ENCODE measurements at places on chromosomes 4 and X. TPM values are rescaled to one million over a fixed set of nuclear protein-coding genes. Genes with fewer than 3 reads are reported as not detected.

- DNase-seq, result no peak
Observed at GRCh38 chr4:148069895-148070178, 337.9 kb downstream of the ARHGAP10 start.

DNA sequence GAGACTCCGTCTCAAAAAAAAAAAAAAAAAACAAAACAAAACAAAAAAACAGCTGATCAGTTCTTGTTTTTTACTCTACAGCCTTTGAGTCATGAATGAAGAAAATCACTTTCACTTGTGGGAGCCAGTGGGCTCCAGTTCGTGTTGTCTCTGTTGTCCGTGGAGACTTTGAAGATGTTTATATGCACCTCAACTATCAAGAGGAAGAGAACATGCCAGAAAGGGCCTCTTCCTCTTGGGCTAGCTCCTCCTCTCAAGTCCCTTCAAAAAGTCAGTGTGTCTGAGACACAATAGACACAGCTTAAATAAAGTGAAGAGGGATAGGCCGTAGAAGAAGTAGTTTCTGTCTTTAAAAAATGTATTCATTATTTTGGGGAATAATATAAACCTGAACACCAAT is 182.7 kb downstream of the KDR start:
- DNase-seq, result no peak

- no peak for DNase-seq
Observed at GRCh38 chr4:46886711-46887110, 22.3 kb downstream of the COX7B2 start.

- DNase-seq, result no peak
Observed at GRCh38 chr4:38030023-38030422, 69.8 kb downstream of the PTTG2 start.

GRCh38 chr4:85092536-85092935 is 126.0 kb upstream of the WDFY3 start:
- no peak for DNase-seq

DNA sequence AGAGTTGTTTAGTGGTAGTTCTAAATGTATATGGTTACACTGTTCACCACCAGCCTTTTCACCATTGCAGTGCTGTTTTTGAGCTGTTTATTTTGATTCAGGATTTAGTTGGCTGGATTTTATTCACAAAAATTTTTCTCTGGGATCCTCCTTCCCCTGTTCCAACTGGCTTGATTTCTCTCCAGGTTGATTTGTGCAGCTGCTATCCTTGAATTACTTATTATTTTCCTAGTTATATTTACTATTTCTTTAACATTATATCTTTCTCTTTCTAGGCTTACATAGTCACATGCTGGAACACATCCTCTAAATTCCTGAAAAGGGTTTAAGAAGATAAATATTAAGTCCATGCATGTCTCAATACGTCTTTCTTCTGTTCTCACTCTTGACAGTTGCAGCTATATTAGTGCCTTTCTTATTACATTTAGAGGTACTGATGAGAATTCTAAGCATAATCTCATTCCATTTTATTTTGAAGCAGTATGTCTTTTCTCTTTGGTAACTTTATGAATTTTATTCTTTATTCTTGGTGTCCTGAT is 82.2 kb downstream of the SUPT20HL2 start:
- DNase-seq, result no peak

- DNase-seq, result no peak
Observed at GRCh38 chr4:24137671-24138601, 248.1 kb upstream of the PPARGC1A start.

DNA sequence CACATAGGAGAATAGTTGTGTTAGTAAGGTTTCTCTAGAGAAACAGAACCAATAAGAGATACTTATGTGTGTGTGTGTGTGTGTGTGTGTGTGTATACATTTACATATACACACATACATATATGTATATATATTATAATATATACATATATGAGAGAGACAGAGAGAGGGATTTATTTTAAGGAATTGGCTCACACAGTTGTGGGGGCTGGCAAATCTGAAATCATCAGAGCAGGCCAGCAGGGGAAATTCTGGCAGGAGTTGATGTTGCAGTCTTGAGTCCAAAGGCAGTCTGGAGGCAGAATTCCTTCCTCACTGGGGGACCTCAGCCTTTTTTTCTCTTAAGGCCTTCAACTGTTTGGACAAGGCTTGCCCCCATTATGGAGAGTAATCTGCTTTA is 38.6 kb upstream of the NHS start:
- DNase-seq, result no peak

GRCh38 chr4:68904786-68905185 is 46.8 kb downstream of the UGT2A3 start:
- DNase-seq, result no peak

GRCh38 chr4:176708771-176709311 is 83.9 kb downstream of the VEGFC start:
- DNase-seq, result no peak

DNA sequence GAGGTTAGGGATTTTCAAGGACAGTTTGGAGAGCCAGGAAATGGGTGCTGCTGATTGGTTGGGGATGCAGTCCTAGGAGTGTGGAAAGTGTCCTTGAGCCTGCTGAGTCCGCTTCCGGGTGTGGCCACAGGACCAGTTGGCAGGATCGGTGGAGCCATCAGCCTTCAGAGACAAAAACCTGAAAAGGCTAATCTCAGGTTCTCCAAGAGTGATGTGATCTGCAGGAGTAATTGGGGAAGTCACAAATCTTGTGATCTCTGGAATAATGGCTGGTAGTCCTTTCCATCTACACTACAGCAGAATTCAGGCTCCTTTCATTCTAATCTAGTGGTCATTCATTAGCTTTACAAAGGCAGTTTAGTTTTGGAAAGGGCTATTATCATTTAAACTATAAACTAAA is 55.9 kb upstream of the BMP2K start:
- DNase-seq, result no peak

DNA sequence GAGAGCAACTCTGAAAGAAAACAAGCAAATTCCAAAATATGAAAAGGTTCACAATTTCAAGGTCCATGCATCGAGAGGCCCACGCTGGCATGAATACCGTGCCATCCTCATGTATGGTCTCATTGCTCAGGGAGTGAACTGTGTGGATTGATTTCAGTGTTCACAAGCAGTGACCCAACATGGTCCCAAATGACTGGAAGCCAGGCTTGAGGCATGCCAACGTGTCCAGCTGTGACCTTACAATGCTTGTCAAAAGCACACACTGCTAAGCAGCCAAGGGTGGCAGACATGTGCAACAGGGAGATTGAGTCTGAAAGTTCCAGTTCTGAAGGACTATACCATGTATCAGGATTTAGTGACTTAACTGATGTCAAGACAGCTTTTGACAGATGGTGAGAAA is 58.7 kb upstream of the CLDN24 start:
- no peak for DNase-seq

GRCh38 chr4:86928400-86929255 is 6.2 kb upstream of the AFF1 start:
- no peak for DNase-seq

GRCh38 chr4:13922459-13922858 is 294.9 kb upstream of the BOD1L1 start:
- DNase-seq, result no peak

- DNase-seq, result no peak
Observed at GRCh38 chr4:5479518-5480060, 228.8 kb downstream of the EVC2 start.

GRCh38 chr4:49063670-49064069 is 77.6 kb downstream of the CWH43 start:
- DNase-seq, result no peak

DNA sequence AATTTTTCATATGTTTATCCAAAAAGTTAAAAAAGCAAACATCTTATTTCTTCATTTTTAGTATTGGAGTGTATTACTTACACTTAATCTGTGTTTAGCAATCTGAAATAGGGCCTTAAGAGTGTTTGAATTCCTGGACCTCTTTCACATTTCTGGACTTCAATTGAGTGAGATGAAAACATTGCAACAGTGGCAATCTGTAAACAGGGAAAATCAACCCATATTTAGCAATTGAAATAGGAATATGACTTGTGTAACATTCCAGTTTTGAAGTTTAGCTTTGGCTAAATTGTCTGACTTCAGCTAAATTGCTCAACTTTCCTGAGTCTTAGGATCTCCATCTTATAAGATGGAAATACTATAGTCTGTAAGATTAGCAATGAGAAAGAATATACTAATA is 34.6 kb upstream of the FHL1 start:
- no peak for DNase-seq

DNA sequence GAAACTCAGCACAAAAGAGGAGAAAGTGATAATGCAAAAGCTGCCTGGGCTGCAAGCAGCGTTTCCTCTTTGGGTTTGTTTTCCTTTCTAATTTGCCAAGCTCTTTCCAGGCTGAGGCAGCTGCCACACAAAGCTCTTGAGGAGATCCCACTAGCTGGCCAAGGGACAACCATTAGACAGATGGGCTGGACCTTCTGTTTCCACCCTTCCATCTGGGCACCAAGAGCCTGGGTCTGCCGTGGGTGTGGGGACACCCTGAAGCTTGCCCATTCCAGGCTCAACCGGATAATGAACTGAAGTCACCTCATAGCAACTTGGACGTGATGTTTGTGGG is 194.6 kb upstream of the C1QTNF7 start:
- no peak for DNase-seq

DNA sequence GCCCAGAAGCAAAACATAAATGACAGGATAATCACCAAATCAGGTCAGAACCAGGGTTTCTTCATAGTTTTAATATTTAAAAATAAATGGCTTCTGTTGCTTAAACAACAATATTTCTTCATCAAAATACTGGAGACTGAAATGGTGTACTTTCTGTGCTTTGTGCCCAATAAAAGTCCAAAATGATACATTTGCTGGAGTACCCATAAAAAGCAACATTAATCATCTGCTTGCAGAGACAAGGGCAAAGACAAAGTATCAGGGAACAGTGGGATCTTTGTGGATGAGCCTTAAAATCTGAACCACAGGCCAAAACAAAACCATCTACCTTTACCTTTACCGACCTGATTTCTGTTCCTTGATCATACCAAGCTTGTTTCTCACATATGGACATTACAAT is 683.9 kb upstream of the ATOH1 start:
- DNase-seq, result no peak

GRCh38 chr4:1792832-1793495 is at the start of gene FGFR3:
Gene FGFR3, plus strand, starts transcription at chr4:1793293. Its CDS starts 642 bp downstream, at chr4:1793935.
- no peak for DNase-seq

DNA sequence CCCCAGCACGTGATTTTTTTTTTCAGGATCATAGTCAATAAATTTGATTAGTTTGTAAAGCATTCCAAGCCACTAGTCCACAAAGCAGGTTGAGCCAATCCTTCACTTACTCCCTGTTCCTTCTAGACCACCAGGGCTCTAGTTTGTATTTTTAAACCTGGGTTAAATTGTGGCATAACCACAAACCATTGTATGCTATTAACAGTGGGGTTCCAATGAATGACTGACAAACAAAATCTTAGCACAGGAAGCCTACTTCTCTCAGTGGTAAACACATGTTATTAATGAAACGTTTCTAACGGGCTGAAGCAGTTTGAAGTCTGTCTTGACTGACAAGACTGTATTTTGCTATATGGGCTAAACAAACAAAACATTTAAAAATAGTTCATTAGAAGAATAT is 48.6 kb upstream of the GYPA start:
- DNase-seq, result no peak

- DNase-seq, result no peak
Observed at GRCh38 chr4:14787894-14788293, 214.4 kb upstream of the CPEB2 start.

GRCh38 chrX:44843318-44843702 is 511 bp upstream of the DUSP21 start:
- DNase-seq, result no peak

- DNase-seq, result peak; percentile 45
Observed at GRCh38 chr4:1245481-1246051, 3.4 kb downstream of the CTBP1 start.

- DNase-seq, result no peak
Observed at GRCh38 chr4:121950680-121951520, 960 bp downstream of the TRPC3 start.

DNA sequence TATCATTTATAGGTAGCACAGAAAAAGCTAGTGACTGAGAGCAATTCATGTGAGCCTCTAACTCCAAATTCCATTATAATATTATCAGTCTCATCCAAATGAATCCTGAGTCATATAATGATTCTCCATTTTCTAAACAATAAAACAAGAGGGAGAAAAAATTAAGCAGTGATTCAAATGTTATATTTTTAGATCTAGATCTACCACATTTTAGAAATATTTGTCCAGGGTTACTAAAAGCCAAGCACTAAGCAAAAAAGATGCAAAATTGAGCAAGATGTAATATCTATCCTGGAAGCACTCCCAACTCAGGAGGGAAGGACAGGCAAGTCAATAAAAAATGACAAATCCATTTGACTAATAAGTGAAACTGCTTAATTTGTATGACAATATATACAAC is 172.8 kb downstream of the FBXW7 start:
- DNase-seq, result no peak

DNA sequence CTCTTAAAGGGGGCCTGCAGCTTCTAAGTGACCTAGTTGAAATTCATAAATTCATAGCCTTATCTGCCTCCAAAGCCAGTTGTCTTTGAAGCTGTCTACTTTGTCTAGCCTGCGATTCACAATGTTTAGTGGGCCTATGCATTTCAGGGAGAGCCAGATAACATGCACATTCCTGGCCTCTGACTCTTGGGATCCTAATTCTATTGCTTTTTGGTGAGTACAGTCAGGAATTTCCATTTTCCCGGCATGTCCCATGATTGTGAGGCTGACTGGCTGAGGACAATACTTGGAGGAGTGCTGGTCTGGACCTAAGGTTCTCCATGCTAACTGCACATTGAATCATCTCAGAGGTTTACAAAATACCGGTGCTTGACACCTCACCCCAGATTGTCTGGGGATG is 155.0 kb downstream of the MSL3 start:
- no peak for DNase-seq

DNA sequence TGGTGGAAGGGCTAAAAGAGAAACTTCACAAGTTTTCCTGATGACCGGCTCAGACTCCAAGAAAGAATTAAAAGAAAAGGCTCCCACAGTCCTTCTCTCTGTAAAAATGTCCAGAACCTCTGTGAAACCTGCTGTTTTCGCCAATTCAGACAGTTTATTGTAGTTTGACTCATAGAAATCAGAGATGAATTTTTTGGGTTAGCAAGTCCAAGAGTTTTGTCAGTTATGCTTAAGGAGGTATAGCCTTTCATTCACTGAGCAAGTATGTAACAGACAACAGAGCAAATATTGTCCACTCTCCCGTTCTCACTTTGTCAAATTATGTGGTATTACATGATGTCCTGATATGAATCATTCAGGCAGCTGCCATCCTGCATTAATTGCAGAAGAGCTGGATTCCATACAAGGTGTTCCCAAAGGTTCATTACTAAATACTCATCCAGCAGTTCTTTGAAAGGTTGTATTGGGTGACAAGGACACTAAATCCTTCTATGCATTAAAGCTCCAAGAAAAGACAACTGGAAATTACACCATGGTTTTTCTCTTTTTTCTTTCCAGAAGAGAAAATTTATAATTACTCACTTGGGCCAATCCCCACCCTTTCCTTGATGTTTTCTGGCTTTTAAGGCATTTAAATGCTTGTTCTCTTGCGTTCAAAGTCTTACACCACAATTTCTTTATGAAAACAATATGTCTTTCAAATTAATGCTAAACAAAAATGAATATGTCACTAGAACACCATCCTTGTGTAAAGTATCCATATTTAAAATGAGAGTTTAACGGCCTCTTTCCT is 30.0 kb upstream of the PLAC1 start:
- no peak for DNase-seq

HSD17B13 gene
- total RNA-seq, result 0.22 TPM

BEX2 gene
- 0.73 TPM for total RNA-seq

NLGN4X gene
- total RNA-seq, result 3.3 TPM

NSDHL gene
- 23.4 TPM for total RNA-seq

CXCL11 gene
- not detected for total RNA-seq

FGA gene
- not detected for total RNA-seq

RHOH gene
- 0.54 TPM for total RNA-seq

SPIN2B gene
- 6.9 TPM for total RNA-seq

EDA2R gene
- total RNA-seq, result 1.4 TPM

RADX gene
- 0.87 TPM for total RNA-seq

SLITRK2 gene
- total RNA-seq, result 0.35 TPM

MAGEA12 gene
- not detected for total RNA-seq
